Stimulated activated CD8-positive, alpha-beta memory T cell treated with anti-CD3 and anti-CD28 coated beads, Interleukin-7, amount 100 ng/mL, for 1 hour (primary cell): ENCODE measurements at places on chromosomes 4 and X.

DNA sequence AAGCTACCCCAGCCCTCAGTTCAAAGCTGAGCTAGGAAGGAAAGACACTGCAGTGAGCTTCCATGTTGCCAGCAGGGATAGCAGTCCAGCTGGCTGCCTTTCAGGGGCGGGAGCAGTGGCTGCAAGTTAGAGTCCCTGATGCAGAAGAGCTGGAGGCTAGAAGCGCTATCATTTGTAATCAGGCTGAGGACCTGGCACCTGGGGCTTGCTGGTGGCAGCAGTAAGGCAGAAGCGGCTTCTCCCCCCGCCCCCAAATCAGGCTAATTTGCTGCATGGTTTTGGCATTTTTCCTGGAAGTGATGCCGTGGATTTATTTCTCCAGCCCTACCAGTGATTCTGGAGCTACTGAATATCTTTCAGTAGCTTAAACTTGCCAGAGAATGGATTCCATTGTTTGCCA is 203.3 kb downstream of the CLCN4 start:
- no peak for DNase-seq

GRCh38 chr4:41967392-41967791 is 14.2 kb upstream of the DCAF4L1 start:
- DNase-seq = no peak

- DNase-seq = no peak
Observed at GRCh38 chr4:80073473-80074008, 512 bp upstream of the ANTXR2 start.

DNA sequence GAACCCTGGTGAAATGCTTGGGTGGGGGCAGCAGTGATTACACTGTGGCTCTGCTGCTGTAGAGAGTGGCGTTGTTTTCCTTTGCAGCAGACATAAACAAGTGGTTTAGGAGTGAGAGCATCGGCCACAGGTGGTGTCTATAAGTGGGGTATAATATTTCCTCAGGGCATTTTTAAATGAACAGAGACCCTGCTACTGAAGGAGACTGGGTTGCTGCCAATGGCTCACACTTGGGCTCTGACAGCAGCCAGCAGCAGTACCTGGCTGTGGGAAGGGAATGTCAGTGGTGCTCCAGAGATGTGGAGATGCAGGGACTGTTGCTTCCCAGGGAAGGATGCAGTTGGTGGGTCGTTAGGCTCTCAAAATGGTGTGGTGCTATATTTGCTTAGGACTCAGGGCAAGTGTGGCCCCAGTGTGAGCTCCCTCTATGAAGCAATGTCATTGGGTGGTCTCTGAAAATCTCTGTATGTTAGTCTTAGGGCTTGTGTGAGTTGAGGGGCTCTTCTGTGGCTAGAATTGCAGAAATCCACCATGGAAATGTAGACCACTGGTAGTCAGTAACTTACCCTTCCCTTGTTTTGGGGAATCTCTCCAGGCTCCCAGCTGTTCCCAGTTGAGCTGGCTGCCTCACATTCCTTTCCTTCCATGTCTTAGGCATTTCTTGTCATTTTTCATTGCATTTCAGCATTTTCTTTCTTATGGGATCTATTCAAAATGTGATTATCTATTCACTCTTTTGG is 1023.0 kb upstream of the GRID2 start:
- DNase-seq = no peak

DNA sequence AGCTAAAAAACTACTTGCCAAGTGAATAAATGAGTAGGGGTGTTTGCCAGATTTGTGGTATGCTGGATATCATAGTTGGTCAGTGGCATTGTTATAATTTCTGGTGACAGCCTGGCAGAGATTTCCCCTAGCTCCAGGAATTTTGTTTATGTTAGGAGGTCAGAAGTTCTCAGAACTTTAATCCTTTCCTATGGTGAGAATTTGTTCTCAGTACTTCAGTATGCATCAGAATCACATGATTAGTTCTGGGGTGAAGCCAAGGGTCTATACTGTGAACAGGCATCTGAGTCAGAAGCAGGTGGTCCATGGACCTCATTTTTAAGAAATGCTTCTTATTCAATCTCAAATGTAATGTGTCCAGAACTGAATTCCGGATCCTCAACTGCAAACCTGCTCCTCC is 10.5 kb downstream of the RASSF6 start:
- DNase-seq = no peak

- DNase-seq = no peak
Observed at GRCh38 chr4:126890994-126891393, 741.8 kb upstream of the INTU start.

- DNase-seq = no peak
Observed at GRCh38 chrX:31217084-31217483, 145.2 kb upstream of the FTHL17 start.

GRCh38 chrX:130028196-130028595 is 45.8 kb downstream of the BCORL1 start:
- DNase-seq = no peak

DNA sequence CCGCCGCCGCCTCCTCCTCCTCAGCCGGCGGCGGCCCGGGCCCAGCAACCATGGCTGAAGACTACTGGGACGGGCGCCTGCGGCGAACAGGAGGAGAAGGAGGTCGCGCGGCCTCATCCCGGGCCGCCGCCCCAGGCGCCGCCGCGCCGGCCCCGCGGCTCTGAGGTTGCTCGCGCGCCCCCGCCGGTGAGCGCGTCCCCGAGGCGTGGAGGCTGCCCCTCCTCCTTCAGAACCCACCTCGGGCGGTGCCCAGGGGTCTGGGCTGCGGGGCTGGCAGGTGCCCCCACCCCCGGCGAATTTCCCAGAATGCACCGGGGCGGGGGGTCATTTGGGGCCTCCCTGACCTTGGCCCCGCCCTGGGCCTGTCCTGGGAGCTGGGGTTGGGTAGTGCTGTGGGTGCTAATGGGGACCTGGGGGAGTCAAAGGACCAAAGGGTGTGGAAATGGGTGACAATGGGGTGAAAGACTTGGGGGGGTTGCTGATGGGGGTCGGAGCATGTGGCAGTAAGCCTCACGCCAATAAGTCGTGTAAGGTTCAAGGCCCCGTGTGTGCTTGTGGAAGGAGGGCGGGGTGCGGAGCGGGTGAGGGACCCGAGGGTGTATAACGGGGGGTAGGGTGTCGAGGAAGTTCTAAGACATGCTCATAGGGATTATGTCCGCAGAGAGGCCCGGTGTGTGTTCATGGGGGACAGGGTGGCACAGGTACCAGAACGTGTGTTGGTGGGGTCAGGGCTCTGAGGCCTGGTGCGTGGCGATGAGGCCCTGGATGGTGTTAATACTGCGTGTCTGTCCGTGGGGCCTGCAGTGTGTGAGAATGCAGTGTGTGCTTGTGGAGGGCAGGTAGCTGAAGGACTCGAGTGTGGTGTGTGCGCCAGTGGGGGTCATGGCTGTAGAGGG is 687 bp downstream of the CDK16 start:
- no peak for DNase-seq

GRCh38 chr4:107243141-107243781 is 207.1 kb upstream of the DKK2 start:
- no peak for DNase-seq

GRCh38 chr4:82569727-82570126 is 7.9 kb upstream of the TMEM150C start:
- no peak for DNase-seq

GRCh38 chr4:2062808-2063524 is 3.8 kb downstream of the NAT8L start:
- no peak for DNase-seq

GRCh38 chr4:146275370-146275769 is 61.0 kb downstream of the REELD1 start:
- no peak for DNase-seq

DNA sequence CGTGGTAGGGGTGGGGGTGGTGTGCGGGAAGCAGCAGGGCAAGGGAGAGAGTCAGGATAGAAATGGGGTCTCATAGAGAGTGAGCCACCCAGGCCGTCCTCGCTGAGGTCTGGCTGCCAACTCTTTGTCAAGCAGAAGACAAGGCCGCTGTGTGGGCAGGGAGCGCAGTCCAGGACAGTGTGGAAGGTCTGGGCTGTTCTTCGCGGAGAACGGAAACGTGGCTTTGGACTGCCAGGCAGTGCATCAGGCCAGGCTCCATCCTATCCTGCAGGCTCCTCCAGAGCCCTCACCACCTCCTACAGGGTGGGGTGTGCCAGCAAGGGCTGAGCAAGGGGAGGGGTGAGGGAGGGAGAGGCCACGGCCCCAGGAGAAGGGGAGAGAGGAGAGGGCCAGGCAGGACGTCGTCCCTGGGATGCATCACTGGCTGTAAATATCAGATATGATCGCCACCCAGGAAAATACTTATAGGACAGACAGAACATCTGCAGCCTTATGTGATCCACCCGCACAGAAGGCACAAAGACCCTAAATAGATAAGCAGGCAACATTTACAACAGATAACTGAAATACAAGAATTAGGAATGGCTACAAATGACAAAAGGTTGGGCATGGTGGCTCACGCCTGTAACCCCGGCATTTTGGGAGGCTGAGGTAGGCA is 85.3 kb downstream of the ABLIM2 start:
- no peak for DNase-seq

DNA sequence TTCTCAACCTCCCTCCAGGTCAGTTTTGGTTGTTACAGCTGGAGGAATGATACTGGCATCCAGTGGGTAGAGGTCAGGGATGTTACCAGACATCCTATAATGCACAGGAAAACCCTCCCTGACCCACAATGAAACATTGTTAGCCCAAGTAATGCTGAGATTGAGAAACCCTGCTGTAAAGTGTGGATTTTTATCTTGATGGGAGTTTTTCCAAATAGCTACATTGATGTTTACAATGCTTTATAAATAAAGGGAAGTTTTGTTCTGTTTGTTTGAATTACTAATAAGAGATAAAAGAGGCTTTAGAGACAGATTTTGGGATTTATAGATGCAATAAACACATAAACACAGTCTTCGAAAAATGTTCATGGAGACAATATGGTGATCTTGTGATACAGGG is 194.0 kb upstream of the NUDT6 start:
- no peak for DNase-seq

DNA sequence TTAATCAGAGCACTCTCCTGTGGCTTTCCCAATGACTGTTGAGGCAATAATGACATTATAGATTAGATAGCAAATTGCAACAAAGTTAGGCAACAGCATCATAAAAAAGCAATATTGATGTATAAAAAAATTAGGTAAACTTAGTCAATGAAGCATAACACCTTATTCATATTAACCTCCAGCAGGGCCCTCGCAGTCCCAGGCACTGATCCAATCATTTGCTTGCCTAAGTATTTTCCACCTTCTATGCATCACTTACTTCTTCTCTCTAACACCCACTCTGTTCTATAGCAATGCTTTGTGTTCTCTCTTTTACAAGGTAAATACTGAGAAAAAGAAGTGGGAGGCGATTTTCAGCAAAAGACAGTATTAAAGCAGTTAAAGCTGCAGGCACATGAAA is 833.5 kb upstream of the ADGRL3 start:
- no peak for DNase-seq

DNA sequence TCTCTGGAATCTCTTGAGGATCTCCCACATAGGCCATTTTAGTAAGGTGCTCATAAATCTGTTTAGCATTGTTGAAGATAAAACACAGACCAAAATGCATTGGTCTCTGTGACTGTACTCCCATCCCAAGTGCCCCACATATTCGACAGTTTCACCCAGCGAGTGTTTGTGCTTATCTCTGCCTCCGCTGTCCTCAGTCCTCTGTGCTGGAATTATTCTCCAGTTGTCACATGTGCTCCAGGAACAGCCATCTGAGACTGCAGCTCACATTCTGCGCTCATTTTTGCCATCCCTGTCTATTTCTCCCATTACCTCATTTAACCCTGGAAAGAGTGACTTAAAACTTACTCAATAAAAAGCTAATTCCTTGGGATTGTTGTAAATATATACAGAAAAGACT is 27.6 kb upstream of the DCHS2 start:
- DNase-seq = no peak

GRCh38 chr4:119739796-119740195 is 111.2 kb upstream of the PDE5A start:
- no peak for DNase-seq

- DNase-seq = no peak
Observed at GRCh38 chr4:109251396-109251795, 51.1 kb downstream of the COL25A1 start.

GRCh38 chr4:81030061-81030980 is at the start of gene BMP3:
Gene BMP3, plus strand, starts transcription at chr4:81030708. Its CDS starts 577 bp downstream, at chr4:81031285.
- no peak for DNase-seq

DNA sequence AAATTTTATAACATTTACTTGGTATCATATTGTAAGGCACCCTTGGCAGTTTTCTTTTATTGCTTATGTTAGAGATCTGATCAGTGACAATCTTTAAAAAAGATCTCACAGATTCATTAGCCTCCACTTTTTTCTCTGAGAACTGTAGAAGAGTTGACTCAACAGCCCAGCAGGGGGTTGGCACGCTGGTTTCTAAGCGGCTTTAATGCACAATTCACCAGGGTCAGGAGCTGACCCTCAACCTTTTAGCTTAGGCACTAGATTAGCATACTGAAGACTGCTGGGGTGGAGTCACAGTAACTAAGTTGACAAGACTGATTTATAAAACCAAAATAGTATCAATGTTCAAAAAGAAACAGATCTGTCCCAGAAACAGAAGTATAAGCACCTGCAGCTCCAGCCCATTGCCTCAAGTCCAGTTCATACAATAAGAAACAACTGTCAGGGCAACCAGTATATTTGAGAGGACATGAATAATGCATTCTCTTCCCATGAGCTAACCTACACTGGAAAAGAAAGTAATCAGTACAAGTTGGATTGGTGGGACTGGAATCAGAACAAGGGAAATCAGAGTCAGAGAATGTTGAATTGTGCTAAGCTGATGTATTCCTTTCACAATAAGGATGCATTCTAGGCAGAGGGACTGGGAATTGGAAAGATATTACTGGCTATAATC is 77.6 kb downstream of the PDE5A start:
- DNase-seq = no peak

GRCh38 chr4:55524844-55525571 is 21.7 kb downstream of the CLOCK start:
- DNase-seq = no peak

- no peak for DNase-seq
Observed at GRCh38 chr4:165207016-165207430, 338 bp upstream of the KLHL2 start.

GRCh38 chrX:78455901-78456300 is 128.5 kb upstream of the CYSLTR1 start:
- no peak for DNase-seq

- no peak for DNase-seq
Observed at GRCh38 chr4:86358257-86358656, 1.6 kb downstream of the MAPK10 start.

- no peak for DNase-seq
Observed at GRCh38 chr4:152118819-152119553, 358.2 kb upstream of the GATB start.

- DNase-seq = no peak
Observed at GRCh38 chr4:161320377-161320776, 843.4 kb downstream of the FSTL5 start.

GRCh38 chr4:71189471-71189870 is 149.3 kb upstream of the SLC4A4 start:
- DNase-seq = no peak

DNA sequence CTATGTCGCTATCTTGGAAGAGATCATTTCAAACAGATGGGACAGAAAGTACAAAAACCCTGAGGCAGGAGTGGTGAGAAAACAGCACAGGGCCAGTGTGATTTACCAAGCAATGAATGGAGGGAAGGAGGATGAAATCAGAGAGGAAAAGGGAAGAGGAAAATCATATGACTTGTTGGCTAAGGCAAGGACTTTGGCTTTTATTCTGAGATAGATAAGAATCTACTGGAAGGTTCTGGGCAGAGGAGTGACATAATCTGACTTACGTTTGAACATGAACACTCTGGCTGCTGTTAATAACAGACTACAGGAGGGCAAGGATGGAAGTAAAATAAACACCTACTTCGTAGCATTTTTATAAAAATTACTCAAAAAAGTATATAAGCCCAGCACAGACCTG is 207.8 kb upstream of the SLC7A11 start:
- DNase-seq = no peak
